HuH-7.5 (cell line): ENCODE measurements at places on chromosomes 13 and 19.

DNA sequence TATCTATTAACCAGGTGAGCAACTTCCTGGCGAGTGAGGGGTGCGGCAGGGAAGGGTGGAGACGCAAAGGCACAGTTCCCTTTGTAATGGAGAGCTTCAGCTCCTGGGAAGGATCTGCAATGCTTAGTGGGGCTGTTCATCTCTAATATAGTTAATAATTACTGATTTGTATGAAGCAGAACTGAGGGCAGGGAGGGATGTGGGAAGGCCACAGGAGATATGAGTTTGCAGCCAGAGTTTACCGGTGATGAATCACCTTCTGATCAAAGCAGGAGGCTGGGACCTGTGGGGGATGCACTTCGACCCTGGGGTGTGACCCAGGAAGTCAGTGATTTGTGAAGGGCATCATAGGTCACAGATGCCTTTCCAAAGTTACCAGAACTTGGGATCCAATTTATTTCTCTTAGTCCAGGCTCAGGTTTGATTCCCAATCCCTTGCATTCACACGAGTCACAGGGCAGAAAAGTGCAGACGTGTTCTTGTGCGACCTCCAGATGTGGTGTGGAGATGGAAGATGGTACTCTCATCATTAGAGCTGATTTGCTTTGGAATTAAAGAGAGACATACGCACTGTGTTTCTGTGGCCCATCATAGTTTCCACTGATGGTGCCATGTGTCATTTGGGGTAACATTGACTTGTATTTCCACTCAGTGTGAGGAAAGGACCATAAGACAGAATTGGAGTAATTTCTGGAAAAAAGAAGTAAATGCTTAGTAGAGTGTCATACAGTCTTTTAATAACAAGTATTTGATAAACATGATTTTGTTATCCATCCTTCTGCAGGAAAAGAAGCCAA is 55.0 kb downstream of the LRCH1 start:
- peak; percentile 15 for DNase-seq

- peak; percentile 99 for DNase-seq
These were observed 2.6 kb upstream of the WIZ start for GRCh38 chr19:15452111-15453047.

- no peak for DNase-seq
These were observed 137.6 kb downstream of the GPC6 start for GRCh38 chr13:93364166-93364565.

GRCh38 chr13:29849731-29850212 is 645 bp downstream of the UBL3 start:
- peak; percentile 43 for DNase-seq

DNA sequence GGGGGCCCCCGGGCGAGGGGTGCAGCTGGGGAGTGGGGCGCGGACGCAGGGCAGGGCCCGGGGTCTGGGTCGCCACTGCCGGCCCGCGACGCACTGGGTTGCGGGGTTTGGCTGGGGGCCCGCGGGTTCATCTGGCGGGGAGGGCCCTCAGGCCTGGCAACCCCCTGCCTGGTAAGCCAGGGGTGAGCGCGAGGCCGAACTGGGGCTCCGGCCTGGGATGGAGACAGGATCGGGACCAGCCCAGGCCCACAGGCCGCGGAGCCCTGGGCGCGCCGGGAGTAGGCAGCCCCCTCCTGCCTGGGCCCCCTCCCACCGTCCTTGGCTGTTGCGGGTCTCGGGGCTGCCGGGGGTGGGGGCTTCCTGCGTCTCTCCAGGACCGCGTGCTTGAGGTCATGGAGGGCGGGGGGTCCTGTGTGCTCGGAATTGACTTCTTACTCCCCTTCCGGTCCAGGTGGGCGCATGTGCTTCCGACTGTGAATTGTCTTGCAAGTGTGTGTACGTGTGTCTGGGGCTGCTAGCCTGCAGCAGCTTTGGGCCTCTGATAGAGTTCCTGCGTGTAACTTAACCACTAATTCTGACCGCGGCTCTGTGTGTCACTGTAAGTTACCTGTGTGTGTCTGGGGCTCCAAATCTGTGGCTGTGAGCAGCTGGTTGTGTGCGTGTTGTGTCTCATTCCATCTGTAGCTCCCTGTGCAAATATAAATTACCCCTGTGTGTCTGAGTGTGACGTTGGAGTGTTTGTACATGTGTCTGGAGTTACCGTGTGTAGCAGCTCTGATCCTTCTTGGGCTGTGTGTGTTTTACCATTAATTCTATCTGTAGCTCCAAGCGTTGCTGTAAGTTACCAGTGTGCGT is 751 bp downstream of the GRAMD1A start:
- no peak for DNase-seq

DNA sequence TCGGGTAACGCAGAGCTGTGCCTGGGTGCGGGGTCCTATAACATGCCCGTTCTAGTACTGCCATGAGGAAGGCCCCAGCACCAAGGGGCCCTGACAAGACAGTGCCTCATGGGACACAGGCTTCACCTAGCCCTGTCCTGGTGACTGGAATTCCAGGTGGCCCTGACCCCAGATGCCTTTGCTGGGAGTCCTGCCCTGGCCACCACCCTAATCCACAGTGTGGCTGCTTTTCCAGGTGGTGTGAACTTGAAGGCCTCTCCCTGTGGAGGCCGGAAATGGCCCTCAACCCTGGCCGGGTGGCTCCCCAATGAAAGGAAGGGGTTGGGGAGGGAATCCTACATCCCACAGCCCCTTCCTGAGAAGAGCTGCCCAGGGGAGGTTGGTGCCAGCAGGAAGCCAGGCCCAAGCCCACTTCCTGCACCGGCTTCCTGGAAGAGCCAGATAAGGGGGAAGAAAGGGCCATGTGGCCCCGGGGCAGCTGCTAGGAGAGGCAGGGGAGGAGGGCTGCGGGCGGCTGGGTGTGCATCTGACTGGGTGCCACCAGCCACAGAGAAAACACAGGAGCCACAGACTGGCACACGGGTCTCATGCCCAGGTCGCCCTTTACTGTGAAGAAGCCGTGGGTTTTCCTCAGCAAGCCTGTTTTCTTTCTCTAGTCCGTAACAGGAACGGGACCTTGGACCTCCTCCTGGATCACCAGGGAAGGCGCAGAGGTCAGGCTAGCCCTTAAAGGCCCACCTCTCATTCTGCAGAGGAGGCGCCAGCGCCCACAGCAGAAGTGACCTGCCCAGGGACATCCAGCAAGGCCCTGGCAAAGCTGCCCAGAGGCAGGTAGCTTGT is 4.7 kb downstream of the LSM4 start:
- DNase-seq, result no peak

GRCh38 chr19:1279782-1280341 is 4.5 kb downstream of the FAM174C start:
- DNase-seq, result peak; percentile 97

DNA sequence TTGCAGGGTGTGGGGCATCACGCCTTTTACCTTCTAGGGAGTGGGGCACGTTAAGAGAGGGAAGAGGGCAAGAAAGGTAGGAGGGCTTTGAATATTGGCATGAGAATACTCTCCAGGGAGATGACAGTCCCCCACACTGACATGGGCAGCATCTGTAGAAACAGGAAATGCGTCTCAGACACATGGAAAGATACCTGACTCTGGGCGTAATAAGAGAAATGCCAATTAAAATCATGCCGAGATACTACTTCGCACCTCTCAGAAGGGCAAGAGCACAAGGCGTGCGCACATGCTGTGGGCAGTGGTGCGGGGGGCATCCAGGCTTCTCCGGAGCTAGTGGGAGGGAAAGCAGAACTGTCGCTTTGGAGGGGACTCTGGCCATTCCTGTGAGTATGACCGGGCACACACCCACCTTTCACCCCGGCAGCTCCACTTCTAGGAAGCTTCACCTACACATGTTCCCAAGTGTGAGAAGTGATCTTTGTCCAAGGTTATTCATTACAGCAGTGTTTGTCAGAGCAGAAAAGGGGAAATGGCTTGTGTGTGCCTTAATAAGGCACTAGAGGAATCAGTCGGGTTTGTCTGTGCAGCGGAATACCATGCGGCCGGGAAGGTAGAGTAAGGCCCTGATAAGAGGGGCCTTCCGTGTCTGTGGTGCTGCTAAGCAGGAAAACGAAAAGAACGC is 99.5 kb downstream of the SIPA1L3 start:
- no peak for DNase-seq

GRCh38 chr13:28423010-28423409 is 71.9 kb downstream of the FLT1 start:
- no peak for DNase-seq

- DNase-seq, result no peak
These were observed 389.2 kb downstream of the DIAPH3 start for GRCh38 chr13:59774491-59774971.

DNA sequence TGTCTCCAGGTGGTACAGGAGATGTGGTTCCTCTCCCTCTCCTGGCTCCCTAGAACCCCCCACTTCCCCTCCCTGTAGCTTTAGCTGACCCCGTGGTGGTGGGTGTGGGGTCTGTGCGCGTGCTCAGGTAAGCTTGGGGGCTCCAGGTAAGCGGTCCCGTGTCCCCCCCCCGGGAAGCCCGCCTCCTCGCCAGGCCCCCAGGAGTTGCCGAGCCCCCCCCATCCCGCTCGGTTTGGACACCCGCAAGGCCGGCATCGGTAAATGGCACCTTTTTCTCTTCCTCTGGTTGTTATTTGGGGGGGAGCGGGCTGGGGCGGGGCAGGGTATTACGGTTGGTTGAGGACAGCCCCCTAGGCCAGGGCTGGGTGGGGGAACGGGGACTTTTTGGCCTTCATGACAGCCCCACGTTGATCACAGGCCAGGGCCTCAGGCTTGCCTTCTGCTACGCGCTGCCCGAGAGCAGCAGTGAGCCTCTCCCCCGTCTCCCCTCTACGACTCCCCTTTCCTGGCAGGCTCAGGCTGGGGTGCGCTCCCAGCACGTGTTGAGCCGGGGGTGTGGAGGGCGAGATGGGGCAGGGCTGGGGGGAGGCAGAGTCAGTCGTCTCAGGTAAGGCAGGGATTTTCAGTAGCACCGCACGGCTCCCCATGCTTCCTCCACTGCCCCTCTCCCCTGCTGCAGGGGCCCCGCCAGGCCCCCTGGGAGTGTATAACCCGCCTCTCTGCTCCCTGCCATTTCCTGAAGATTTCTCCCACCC is 10.7 kb upstream of the LIN7B start:
- DNase-seq, result no peak

- DNase-seq, result no peak
These were observed 192.7 kb upstream of the MIR17HG start for GRCh38 chr13:91154558-91155353.

- no peak for DNase-seq
These were observed 473.0 kb upstream of the SLC10A2 start for GRCh38 chr13:103539265-103539664.

GRCh38 chr13:53064731-53065130 is 36.1 kb downstream of the OLFM4 start:
- no peak for DNase-seq

DNA sequence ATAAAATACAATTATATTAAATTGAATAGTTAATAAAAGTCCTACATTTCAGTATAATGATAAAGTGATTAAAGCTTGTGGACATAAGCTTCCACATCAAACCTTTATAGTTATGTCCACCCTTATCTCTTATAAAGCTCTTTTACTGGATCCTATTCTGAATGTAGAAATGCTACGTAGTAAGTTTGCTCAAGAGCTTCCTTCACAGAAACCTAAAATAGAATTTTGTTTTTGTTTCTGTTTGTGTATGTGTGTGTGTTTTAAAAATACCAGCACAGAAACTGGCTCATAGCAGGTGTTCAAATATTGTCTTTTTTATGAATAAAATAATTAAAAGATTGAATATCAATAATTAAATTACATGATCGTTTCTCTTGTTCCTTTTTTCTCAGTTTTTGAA is 21.0 kb upstream of the UFM1 start:
- DNase-seq, result no peak

- no peak for DNase-seq
These were observed 125.2 kb downstream of the RAB20 start for GRCh38 chr13:110436276-110436675.

DNA sequence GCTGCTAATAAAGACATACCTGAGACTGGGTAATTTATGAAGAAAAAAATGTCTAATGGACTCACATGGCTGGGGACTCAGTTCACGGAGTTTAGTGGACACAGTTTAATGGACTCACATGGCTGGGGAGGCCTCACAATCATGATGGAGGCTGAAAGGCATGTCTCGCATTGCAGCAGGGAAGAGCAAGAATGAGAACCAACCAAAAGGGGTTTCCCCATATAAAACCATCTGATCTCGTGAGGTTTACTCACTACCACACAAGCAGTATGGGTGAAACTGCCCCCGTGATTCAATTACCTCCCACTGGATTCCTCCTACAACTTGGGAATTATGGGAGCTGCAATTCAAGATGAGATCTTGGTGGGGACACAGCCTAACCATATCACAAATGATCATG is 1181.2 kb downstream of the PCDH9 start:
- DNase-seq, result no peak

- no peak for DNase-seq
These were observed 28.4 kb downstream of the SAE1 start for GRCh38 chr19:47158879-47159503.

GRCh38 chr13:35260316-35260715 is 216.2 kb downstream of the MAB21L1 start:
- DNase-seq, result no peak

- DNase-seq, result no peak
These were observed 713.4 kb upstream of the PCDH20 start for GRCh38 chr13:62129000-62129551.
